Stomach (tissue), 19 donors: ENCODE measurements at places on chromosomes 5 and 9. TPM values are rescaled to one million over a fixed set of nuclear protein-coding genes. Genes with fewer than 3 reads are reported as not detected.

PKD2L2 gene
- total RNA-seq: not detected

DNA sequence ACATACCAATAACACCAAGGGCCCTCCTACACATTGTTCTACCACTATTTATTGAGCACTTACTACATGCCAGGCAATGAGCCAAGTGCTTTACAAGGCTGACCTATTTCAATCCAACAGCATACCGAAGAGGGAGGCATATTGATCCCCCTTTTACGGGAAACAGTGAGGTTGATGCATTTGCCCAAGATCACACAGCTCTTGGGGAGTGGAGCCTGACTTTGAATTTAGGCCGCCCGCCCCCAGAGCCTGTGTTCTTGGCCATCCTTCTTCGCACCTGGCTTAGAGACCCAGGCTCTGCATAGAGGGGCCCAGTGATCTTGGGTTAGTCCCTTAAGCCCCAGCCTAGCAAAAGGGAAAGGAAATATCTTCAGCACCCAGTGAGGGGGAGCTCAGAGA, 158.1 kb upstream of the IER5L start:
- peak; percentile 48 for DNase-seq
- no peaks in the 10 kb centered on the region for H3K36me3 ChIP-seq
- peak overlapping the region; percentile 89 for H3K27ac ChIP-seq
- no peaks in the 10 kb centered on the region for H3K27me3 ChIP-seq

- no peaks in the 10 kb centered on the region for H3K36me3 ChIP-seq
- no peak for DNase-seq
- no peaks in the 10 kb centered on the region for H3K27me3 ChIP-seq
- H3K4me3 ChIP-seq: no peak overlapping the region
- no peaks in the 10 kb centered on the region for H3K4me1 ChIP-seq
Observed at GRCh38 chr9:111999319-111999718, 102.7 kb downstream of the UGCG start.

- peaks cover 11% of the 10 kb centered on the region for H3K27me3 ChIP-seq
- H3K4me1 ChIP-seq: no peaks in the 10 kb centered on the region
- no peak for DNase-seq
- H3K27ac ChIP-seq: no peak overlapping the region
- peak overlapping the region; percentile 29 for H3K4me3 ChIP-seq
Observed at GRCh38 chr9:101705135-101705661, 33.2 kb downstream of the GRIN3A start.

IFNA2 gene
- not detected for total RNA-seq

GKAP1 gene
- total RNA-seq: 9.0 TPM

DNA sequence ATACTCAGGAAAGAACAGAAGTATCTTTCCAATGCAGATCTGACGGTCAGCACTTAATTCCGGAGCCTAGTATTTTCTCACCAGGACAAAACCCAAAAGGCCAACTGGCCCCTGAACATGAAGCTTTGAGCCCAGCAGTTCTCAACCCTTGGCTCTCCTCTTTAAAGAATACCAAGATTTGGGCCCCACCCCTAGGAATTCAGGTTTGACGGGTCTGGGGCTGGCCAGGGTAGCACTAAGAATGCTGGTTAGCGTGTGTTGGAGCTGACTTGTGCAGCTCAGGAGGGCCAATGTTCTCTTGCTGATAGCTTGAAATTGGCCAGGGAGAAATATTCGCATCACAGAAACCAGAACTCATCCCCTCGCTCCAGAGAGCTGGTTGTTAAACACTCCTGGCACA, 88.3 kb upstream of the PTCH1 start:
- H3K36me3 ChIP-seq: no peaks in the 10 kb centered on the region
- no peak for DNase-seq
- no peaks in the 10 kb centered on the region for H3K4me1 ChIP-seq
- H3K27me3 ChIP-seq: no peaks in the 10 kb centered on the region
- H3K27ac ChIP-seq: no peak overlapping the region
